ENCODE measurements at places on chromosomes 3 and 15.
A peak's percentile ranks its signal among the peaks of the same experiment; 100 is the strongest.

GRCh38 chr3:77039606-77040171 lies at the start of gene ROBO2:
TSS of gene ROBO2 (plus strand) at chr3:77040099. CDS start at chr3:77040786, 687 bp downstream.
- DNase-seq = no peak

DNA sequence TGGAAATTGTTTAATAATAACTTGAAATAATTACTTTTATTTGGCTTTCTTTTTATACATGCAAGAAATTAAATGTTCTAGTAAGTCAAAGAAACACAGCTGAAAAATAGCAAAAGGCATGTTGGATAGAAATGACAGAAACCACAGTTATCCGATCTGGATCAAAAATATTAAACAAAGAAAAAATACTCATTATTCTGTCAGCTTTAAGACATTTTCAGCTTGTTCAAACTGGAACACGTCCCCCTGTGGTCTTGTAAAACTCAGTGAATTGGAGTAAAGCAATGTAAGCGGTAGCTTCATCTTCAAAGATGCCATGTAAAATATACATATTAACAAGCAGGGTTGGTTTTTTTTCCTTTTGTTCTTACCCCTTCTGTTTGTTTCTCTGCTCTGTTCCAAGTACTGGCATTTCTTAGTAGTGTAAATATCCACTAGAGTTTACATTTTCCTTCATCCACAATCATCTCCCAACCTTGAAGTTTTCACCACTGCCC lies 223.4 kb downstream of the IGSF11 start:
- DNase-seq = no peak

GRCh38 chr15:67082007-67082536 lies 16.7 kb downstream of the SMAD3 start:
- no peak for DNase-seq

DNA sequence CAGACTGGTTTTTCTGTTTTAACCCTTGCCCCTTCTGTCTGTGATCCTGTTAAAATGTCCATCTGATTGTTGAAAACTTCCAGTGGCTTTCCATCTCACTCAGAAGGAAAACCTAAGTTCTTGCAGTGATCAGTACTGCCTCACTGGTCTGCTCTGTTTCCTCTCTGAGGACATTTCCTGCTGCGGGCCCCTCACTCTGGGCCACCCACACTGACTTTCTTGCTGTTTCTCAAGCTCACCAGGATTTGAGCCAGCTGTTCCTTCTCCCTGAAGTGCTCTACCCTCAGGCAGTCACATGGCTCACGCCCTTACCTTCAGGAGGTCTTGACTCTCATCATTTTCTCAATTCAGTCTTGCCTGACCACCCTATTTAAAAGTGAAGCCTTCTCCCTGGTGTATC lies 1.8 kb downstream of the GRK7 start:
- no peak for DNase-seq

GRCh38 chr3:113559009-113559408 lies 26.7 kb downstream of the SIDT1 start:
- no peak for DNase-seq

DNA sequence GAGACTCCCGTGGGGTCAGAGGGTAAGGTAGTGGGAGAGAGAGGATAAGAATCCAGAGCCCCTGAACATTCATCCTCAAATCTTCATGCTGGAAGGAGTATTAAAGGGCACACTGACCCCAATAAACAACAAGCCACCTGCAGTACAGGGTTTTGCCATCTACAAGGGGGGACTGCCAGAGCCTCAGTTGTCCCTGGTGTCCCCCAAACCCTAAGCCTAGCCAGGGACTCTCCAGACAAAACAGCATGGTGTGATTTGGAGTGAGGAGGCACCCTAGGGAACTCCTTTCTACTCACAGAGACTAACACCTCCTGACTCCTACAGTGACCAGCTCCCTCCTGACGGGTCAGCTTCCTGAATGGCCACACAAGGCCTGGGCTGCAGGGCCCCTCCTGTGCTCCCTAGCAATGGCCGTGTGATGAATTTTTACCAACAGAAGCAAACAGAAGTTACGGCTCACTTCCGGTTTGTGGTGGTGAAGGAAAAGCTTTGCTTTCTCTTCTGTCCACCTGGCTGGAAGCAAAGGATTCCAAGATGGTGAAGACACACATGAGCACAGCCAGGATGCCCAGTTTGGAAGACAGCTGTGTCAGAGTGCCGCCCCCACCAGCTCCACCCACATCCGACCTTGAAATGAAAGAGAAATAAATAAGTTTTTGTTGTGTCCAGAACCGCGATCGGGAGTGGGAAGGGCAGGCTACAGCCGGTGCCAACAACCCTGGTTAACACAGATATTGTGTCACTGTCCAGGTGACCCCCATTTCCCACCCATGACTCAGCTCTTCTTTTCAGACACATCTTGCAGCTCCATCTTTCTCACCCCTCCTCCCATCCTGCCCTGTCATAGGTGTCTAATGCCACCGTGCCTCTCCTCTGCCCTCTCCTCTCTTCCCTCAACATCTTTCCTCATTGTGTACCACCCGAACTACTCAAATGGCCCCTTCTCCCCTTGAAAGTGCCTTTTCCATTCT lies 69.6 kb upstream of the ATP13A3 start:
- DNase-seq = no peak

DNA sequence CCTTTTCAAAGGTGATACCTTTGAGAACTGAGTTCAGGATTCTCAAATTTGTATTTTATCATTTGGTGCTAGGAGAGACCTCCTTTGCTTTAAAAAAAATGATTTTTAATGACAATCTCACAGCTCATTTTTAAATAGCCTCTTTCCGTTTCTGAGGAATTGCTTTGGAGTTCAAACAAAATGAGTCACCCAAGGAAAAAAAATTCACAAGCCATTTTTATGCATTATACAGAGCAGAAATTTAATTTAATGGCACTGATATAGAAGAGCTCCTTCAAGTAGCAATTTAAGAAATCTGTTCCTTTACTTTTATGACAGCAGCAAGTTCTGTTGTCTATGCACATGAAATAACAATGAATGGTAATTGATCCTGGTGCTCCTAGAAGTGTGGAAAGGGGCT lies 337.9 kb upstream of the KCNMB2 start:
- no peak for DNase-seq

DNA sequence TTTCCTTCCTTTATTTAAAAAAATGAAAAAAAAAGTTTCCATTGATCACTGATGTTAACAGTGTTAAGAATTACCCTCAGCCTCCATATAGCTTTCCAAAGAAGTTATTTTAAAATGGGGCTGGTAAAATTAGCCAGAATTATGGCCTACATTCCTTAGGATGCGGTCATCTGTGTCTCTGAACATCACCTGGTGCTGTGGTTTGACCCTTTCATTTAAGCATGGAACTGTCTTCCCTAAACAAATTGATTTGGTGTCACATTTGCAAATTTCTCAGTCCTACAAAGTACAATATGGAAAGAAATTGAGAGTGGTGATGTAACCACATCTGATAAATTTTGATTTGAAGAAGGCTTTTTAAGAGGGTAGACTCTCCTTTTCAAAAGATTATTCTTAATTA lies 40.3 kb upstream of the ZPLD1 start:
- no peak for DNase-seq

DNA sequence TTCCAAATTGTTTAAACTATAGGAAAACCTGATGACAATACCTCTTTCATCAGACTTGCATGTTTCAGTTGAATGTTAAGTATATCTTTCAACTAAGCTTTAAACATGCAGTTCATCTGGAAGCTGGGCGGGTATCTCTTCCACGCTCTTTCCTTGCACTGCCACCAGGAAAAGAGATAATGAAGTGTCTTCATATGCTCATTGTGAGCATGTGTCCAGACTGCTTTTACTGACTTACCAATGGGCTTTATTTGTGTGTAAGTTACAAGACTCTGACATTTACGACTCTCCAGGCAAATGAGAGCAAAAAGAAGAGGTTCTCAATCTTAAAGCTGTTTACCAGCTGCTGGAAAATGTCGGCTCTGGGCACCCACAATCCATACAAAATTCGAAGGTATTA lies 52.8 kb downstream of the TMEM212 start:
- no peak for DNase-seq

DNA sequence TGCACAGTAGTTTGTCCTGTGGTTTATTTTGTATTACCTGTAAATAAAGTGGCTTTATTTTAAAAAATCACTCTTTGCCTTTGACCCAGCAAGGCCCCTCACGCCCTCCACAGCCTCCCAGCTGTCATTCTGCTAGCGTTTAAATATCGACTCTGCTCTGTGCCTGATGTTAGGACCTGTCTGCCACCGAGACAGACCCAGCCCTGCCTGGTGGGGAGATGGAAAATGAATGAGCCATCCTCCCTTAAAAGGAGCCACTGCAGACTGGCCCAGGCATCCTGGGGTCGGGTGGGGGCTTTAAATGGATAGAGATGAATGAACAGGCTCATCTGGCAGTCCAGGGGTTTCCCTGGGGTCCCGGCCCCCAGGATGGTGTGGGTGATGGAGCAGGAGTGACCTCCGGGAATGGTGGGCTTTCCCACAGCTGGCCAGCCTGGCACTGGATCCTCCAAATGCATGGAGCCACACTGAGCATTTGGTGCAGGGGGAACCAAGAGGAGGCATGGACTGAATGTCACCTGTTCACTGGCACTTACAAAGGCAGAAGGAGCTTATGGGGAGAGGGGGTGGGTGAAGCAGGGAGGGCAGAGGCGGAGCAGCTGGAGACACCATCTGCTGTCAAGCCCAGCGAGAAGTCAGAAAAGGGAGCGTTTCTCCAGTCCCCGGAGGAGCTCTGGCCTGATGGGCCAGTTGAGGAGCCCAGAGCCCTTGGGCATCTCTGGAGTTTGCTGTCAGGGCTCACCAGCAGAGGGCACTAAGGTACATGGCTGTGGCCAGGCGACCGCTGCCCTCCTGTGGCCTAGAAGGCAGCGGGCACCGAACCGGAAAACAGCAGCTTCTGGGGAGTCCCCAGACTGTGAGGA lies 11.9 kb downstream of the GRM2 start:
- no peak for DNase-seq

DNA sequence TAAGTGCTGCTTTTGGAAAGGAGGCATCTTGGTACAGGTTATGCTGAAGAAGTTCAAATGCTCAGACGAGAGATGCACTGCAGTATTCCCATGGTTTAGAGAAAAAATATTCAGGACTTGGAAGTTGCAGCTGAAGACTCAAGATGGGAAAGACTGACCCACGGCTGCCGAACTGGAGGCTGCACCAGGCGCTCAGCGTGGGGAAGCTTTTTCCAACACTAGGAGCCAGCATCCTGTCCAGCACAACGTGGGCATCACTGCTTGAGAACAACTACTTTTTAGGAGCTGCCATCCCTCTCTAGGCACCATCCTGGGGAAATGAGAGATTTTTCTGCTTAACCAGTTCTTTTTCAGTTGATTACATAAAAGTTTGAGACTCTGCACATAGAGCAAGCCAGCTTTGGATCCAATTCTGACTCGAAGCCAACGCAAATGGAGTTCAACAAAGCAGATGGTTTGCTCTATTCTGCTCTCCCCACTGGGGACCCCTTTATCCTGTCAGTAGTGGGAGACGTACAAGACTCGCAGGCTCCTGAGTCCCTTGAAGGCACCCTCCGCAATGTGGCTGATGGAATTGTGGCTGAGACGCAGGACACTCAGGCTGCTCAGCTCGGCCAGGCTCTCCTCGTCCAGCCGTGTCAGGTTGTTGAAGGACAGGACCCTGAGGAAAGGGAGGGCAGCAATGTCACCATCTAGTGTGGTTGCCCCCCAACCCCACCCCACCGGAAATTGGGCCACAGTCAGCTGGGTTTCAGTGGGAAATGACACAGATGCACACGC lies 93.8 kb downstream of the LRIG1 start:
- DNase-seq = no peak

DNA sequence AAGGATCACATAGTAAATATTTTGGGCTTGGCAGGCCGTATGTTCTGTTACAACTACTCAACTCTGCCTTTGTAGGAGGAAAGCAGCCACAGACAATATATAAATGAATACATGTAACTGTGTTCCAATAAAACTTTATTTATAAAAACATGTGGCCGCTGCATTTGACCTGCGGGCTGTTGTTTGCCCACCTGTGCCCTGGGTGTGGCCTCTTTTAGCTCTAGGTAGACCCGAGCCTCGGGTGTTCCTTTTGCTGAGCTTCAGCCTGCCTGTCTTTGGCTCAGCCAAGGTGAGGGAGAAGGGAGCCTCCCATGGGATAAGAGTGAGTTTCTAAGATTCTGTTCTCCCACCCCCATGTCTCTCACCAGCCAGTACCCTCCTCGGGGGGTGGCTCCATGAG lies 5.6 kb downstream of the FAM3D start:
- no peak for DNase-seq

GRCh38 chr3:65785065-65785645 lies 253.6 kb downstream of the MAGI1 start:
- DNase-seq = no peak

GRCh38 chr3:189108067-189108466 lies 63.7 kb upstream of the TPRG1 start:
- DNase-seq = no peak

GRCh38 chr3:42804106-42804830 lies at the start of gene HIGD1A:
TSS of gene HIGD1A (minus strand) at chr3:42804490. CDS start at chr3:42794253, 10,237 bp downstream.
- DNase-seq = peak; percentile 88

GRCh38 chr3:61853912-61854311 lies 292.5 kb downstream of the PTPRG start:
- no peak for DNase-seq

DNA sequence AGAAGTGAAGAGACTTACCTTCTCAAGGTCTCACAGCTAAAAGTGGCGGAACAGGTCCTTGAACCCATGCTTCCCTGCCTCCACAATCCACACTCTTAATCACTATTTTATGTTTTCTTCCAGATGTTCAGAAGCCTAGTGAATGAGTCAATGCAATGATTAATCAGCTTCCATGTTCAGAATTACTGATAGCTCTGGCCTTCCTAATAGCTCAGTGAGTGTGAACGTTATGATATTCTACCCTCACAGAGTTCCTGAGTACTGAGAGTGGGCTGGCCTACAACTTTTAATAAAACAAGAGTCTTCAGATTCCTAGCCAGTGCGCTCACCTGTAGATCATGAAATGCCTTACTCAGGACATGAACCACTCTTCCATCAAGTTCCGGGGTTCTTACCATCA lies 443.0 kb upstream of the ADAMTS9 start:
- DNase-seq = no peak

DNA sequence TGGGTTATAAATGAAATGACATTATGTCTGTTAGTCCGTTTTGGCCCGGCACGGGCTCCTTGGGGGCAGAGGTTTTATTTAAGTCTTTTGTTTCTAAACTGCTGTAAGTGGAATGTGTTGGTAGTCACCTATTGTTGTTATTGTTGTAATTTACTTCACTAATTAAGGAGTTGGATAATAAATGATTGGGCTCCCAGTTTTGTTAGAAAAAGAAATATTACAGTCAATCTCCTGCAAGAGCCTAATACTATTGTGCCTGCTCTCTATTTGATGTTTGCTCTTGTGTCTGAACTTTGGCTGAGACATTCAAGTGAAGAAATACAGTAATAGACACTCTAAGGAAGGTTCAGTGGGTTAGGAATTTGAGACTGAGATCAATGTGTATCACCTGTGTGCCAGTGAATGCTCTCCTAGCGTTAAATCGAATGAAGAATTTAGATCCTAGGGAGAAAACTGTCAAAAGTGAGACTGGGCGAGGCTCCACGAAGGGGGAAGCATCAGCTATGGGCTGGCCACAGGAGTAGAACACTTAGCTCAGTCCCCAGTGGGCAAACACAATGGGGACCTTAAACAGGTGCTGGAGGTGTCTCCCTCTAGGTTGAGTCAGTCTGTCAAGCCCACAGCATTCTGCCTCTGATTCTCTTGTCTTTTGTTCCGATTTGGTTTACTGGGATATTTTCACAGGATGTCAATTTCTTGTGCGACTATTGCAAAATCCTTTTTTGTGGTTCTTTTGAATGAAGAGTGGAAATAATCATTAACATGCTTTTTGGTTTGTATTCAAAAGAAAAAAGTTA lies 1.2 kb downstream of the ROBO2 start:
- no peak for DNase-seq
